ENCODE measurements at places on chromosomes 7 and 10.

DNA sequence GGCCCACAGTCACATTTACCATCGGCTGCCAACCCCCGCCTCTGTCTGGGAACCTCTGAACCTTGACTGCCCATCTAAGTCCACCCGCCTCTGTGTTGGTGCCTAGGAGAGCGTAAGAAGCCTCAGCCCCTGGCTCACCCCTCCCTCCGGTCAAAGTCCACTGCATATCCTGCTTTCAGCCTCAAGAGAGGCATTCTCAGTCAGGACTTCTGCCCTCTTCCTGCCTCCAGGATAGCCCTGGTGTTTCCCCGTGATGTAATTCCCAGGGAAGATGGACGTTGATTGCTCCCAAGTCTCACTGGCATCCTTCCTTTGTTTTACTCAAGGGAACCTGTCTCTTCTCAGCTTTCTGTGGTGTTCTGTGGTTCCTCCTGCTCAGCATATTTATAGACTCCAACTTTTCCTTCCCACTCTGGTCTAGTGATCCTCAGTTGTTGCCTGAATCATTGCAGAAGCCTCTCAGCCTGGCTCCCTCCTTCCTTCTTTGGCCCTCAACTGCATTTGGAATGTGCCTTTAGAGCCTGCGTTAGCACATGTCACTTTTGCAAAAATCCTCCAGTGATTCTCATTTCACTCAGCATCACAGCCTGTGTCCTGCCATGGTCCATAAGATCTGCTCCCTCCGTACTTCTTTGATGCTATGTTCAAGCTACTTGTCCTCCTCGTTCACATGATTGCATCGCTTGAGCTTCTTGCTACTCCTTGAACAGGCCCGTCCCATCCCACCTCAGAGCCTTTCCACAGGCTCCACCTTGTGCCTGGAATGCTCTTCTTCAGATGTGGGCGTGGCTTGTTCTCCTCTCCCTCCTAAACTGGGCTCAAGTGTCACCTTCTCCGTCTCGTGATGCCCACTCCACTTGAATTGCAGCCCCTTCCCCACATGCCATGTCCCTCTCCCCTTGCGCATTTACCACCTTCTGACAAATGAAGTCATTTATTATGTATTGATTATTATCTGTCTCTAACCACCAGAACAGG, 124.2 kb downstream of the PLPP4 start:
- DNase-seq = no peak

DNA sequence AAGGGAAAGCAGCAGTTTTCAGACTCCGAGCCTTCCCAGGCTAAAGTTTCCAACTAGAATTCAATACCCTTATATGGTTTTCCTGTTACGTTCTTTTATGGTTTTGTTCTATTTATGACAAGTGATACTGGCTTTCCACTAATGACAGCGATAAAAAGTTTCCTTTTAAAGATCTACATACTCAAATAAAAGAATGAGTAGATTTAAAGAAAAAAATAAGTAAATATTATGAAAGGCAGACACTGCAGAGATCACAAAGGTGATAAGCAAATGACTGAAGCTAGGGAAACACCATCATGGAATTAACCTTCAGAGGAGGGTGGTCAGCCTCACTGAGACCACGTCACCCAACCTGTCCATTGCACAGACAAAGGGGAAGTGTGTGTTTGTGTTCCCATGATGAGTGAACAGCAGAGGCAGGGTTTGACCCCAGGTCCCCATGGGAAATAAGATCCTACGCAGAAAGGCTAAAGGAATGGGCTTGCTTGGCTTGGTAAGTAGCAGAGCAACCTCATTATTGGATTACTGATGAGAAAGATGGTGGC, 4.0 kb downstream of the VSIR start:
- no peak for DNase-seq

GRCh38 chr7:34308595-34308994, 349.4 kb upstream of the NPSR1 start:
- DNase-seq = no peak

GRCh38 chr7:139116999-139117398, 7.5 kb upstream of the ZC3HAV1 start:
- no peak for DNase-seq

DNA sequence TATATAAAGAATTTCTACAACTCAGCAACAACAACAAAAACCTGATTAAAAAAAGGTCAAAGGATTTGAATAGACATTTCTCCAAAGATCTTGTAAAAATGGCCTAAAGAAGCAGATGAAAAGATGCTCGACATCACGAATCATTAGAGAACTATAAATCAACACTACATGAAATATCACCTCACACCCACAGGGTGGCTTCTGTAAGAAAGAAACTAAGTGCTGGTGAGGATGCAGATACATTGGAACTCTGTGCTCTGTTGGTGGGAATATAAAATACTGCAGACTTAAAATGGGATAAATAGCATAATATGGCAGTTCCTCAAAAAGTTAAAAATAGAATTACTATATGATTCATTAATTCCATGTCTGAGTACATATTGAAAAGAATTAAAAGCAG, 38.3 kb upstream of the CDCA7L start:
- no peak for DNase-seq

DNA sequence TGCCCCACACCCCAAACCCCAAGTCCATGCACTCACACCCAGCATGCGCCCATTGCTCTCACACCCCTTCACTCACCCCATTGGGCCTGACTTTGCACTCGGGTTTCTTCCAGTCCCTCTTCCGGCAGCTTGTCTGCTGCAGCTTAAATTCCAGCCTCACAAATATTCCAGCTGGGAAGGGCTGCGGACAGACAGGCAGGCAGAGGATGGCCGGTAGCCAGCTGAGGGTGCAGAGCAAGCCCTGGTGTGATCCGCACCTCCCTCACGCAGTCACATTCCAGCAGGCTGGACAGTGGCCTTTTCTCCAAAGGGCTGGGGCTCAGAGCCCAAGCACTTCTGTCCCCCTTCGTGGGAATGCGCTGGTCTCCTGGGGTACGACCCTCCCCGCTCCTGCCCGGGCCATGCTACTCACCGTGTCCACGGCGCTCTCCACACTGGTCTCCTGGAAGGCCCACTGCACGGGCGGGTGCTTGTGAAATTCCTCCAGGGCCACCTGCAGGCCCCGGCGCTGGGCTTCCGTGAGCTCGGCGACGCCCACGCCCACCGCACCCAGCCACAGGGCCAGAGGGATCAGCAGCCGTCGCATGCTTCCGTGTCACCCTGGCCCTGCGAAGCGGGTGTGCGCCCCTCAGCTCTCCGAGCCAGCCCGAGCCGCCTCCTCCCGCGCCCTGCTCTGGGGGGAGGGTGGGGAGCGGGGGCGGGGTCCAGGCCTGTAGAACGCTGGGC, 1.2 kb downstream of the RARRES2 start:
- DNase-seq = no peak

- DNase-seq = no peak
Measured at GRCh38 chr10:114260366-114260765, 21.3 kb downstream of the VWA2 start.

DNA sequence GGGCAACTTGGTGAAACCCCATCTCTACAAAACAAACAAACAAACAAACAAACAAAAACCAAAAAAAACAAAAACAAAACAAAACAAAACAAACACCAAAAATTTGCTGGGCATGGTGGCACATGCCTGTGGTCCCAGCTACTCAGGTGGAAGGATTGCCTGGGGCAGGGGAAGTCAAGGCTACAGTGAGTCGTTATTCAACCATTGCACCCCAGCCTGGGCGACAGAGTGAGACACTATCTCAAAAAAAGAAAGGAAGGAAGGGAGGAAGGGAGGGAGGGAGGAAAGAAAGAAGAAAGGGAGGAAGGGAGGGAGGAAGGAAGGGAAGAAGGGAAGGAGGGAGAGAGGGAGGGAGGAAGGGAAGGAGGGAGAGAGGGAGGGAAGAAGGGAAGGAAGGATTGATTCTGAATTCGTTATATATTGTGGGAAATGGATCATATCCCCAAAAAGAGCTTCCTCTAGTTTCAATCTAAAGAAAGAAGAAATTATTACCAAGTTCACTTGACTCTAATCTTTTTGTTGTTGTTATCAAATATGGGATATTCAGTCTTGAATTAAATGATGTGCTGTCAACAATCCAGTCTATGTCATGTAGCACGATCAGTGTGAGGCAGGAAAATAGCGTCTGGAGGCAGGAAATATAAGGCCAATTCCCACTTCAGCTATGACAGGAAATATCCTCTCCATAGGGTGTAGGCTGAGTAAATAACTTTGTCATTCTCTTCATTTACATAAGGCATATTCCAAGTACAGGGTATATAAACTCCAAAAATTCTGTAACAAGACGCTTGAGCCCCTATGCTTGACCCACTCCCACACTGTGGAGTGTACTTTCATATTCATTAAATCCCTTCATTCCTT, 26.2 kb upstream of the TRIM24 start:
- no peak for DNase-seq

DNA sequence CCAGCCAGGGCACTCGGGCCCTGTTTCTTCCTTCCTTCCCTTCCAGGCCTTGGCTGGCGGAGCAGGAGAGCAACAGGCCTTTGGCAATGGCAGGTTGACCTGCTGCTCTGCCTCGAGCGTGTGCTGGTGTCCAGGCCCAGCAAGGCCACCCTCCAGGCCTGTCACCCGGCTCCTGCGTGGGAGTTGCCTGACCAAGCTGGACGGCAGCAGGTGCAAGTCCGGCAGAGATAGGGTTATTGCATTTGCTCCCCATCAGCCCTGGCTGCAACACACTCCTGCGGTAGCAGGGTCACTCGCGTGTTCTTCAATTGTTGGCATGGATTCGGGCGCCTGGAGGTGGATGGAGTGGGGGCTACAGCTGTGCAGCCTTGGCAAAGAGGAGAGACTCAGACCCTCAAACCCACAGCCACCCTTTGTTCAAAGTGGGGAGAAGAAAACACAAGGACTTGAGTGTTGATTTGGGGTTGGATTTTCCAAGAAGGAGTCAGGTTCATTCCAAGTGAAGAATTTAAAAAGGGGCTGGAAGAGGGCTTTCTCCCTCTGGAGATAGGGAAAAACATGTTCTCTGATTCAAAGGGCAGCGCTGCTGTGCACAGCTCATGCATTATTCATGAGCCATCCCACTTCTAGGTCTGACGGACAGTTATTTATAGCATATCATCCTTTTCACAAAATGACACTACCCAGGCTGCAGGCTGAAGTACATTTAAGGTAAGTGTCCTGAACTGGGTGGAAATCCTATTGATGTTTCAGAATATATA, 64.2 kb upstream of the PITRM1 start:
- DNase-seq = no peak

DNA sequence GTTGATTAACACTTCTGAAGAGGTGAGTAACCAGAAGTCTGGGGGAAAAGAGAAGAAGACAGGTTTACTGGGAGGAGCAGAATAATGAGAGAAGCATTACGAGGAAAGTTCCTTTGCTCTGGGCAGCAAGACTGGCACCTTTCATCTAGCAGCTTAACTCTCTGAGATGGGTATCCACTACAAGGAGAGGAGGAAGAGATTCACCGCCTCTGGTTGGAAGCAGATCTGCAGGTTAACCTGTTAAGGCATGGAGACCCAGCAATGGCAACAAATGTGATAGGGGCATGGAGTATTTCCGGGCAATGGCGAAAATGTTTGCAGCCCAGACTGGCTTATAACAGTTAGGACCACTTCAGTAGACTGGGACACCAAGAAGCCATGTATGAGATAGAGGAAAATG, 162.2 kb downstream of the TFEC start:
- DNase-seq = no peak

- no peak for DNase-seq
Measured at GRCh38 chr10:63093227-63093626, 39.9 kb upstream of the NRBF2 start.

All from NCI-H1092 (cell line).